ENCODE measurements at places on chromosomes 1 and 21.

- no peak for DNase-seq
Measured at GRCh38 chr1:230768903-230769570, 21.8 kb downstream of the CAPN9 start.

DNA sequence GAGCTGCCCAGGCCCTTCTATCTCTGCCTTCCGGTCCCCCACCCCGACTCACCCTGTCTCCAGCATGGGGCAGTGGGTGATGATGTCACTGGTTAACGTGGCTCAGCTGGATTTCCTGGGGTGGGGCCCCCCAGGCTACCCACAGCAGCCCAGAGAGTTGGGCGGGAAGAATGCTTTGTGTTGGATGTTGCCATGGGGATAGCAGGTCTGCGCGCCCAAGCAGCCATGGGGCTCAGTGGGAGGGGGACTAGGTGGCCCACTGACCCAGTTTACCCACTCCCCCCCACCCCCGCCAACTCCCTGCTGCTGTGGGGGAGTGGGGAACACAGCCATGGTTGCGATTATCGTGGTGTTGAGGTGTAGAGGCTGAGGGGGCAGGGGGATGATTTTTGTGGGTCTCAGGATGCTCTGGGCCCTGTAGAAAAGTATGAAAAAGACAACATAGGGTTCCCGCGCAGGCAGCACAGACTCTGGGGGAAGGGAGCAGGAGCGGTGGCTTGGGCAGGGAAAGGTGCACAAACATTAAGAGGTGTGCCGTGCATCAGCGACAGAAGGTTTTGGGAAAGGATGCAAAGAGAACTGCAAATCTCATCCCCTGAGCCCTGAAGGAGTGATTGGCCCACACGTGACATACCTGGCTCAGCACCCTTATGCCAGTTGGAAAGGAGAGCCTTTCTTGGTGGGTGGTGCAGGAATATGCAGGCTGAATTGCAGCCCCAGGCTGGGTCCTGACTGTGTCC lies 8.5 kb downstream of the CELSR2 start:
- DNase-seq, result peak; percentile 67

GRCh38 chr1:196412326-196412725 lies 195.9 kb downstream of the KCNT2 start:
- DNase-seq, result no peak

- DNase-seq, result no peak
Measured at GRCh38 chr1:152165286-152166077, 6.5 kb upstream of the RPTN start.

DNA sequence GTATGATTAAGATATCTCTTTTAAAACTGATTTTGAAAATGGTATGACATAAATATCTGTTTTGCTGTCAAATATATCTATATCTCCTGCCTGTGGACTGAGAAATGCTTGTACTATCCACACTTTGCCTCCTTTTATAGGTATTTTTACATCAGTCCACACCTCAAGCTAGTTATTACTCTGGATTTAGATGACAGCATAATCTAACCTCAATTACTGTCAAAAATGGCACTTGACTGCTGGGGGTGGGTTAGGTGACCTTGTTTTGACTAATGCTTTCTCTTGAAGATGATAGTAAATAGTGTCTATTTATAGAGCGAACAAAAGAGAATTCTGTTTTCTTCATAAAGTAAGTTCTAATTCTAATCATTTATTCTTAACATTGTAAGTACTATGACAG lies 9.1 kb downstream of the ADGRL2 start:
- DNase-seq, result no peak

DNA sequence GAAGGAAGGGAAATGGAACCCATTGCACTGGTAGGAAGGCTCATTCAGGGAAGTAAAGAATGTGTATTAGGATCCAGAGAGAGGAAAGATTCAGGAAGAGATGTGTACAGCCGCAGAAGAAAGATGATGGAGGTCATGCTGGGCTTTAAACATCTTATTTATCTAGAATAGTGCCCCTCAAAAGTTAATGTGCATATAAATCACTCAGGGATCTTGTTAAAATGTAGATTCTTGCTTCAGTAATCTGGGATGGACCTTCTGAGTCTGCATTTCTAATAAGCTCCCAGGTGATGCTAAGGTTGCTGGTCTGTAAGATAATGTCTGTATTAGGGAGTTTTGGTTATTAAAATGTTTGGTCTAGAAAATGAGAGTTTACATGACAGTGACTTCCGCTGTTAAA lies 46.3 kb downstream of the ADGRL2 start:
- no peak for DNase-seq

- DNase-seq, result no peak
Measured at GRCh38 chr1:33435096-33435820, 4.4 kb upstream of the PHC2 start.

DNA sequence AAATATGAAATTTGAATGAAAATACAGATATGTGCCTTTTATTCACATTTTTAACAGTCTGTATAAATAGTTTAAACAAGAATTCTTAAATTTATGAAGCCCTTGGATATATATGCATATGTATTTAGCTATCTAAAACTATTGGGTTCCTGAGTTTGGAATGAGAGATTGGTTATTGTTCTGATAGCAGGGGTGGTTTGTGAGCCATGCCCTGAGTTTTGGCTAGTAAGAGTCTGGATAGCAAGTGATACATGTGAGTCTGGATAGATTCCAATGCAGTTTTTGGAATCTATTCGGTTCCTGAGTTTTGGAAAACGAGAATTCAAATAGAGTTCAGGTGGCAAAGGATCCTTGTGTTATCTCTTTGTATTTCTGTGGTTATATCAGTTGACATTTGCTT lies 2.8 kb downstream of the MAN1A2 start:
- DNase-seq, result no peak

DNA sequence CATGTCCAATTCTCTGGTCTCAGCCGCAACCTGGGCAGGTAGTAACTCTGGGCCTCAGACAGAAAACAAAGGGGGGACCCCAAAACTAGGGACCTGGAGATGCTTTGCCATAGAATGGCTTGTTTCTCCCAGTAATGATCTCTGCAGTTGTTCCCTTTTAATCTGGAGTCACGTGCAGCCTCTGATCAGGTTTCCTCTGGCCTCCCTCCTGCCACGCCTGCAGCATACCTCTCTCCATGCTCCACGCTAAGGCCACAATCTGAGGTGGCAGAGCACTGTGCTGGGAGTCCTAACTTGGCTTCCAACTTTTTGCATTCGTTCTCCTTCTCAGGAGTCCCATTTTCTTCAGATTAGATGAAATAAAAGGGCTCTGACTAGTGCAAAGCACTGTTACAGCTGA lies 1.9 kb downstream of the PABPC4 start:
- DNase-seq, result no peak

- DNase-seq, result peak; percentile 69
Measured at GRCh38 chr21:46099476-46099875, 1.6 kb downstream of the COL6A2 start.

- no peak for DNase-seq
Measured at GRCh38 chr1:195218428-195219212, 1389.6 kb downstream of the KCNT2 start.

DNA sequence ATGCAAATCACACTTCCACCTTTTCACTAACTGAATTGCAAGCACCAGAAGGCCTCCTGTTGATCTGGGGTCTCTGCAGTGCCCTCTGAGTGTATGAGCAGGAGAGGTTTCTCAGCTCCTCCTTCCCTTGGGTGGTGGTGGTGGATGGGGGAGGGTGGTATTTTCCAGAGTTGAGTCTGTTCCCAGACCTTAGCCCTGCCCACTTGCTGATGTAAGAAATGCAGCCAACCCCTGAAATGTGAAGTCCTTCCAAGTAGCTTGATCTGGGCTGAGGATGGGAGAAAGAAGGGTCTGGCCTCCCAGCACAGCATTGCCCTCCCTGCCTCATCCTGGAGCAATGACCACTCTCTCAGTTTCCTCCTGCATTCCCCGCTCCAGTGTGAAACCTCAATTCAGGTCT lies 6.3 kb upstream of the FOXD2 start:
- no peak for DNase-seq

- DNase-seq, result no peak
Measured at GRCh38 chr21:25925936-25926335, 191.2 kb downstream of the GABPA start.

DNA sequence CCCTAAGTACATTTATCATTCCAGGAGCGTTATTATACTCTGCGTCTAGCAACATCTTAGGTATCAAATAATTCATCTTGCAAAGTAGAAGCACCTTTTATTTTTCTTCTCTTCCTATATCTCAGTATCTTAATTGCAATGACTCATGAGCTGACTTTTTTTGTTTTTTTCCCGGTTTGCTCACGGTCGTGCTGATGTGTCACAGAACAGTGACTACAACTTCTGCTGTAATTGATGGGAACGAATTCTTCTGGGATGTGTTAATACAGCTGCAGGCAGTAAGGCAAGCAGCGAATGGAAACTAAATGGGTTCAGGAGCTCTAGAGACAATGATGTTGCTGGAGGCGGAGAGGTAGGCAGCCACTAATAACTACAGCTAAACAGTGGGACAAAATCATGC lies 89.8 kb upstream of the TMPRSS15 start:
- DNase-seq, result no peak

- peak; percentile 26 for DNase-seq
Measured at GRCh38 chr21:41670056-41670805, 96.6 kb downstream of the RIPK4 start.

DNA sequence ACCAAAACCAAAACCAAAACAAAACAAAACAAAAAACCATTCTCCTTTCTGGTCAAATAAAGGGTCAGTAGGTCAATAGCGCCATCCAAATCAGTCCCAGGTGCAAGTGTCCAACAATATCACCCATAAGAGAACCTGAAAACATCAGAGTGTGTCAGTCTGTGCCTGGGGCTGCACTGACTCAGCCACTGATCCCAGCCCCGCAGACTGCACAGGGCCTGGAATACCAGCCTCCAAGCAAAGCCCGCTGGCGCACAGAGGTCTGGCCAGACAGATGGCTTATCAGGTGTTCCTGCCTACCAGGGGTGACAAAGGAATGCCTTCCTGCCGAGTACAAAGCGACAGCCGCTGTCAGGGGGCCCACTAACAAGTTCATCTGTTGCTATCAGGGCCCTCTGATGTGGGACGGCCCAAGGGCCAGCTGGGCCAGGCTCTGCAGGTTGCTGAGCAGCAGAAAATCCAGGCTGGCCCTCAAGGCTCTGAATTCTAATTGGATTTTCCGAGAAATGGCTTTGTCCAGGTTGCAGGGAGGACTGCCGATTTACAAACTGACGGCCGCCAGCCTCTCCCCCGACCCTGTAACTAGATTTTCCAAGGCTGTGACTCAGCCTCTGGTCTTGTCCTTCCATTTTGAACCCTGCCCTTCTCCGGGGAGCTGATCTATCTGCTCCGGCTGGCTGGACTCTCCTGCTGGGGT lies 13.7 kb upstream of the TMEM51 start:
- peak; percentile 48 for DNase-seq

DNA sequence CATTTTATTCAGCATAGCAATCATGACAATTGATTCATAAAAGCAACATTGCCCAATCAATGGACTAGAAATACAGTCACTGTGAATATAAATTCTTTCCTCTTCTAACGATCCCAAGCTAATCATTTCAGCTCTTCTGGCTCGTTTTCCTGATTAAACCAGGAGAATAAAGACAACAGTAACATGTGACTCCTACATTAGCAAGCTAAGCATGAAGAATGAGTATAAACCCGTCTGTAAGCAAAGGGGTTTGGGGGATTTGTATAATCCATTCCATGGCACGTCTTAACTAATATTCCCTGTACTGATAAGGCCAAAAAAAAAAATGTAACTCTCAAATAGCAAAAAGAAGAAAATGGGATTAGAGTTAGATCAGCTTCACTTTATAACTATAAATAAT lies 21.6 kb downstream of the IRF2BP2 start:
- no peak for DNase-seq

GRCh38 chr1:246599315-246599714 lies 33.1 kb downstream of the CNST start:
- no peak for DNase-seq

DNA sequence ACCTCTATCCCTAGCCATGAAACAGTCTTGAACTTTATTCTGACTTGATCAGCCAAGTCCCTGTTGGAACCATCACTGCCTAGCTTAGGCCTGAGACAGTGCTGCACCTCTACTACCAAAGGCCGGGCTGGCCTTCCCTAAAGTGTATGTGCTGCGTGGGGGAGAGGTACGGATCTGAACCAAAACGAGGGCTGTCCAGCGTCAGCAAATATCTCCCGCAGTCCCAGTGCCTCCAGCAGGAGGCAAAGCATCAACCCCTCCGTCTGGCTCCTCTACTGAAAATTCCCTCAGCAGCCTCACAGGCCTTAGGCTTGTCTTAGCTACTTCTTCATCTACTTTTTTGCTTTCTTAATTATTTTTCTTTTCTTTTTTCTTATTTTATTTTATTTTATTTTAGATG lies 33.3 kb upstream of the KIF26B start:
- DNase-seq, result no peak

DNA sequence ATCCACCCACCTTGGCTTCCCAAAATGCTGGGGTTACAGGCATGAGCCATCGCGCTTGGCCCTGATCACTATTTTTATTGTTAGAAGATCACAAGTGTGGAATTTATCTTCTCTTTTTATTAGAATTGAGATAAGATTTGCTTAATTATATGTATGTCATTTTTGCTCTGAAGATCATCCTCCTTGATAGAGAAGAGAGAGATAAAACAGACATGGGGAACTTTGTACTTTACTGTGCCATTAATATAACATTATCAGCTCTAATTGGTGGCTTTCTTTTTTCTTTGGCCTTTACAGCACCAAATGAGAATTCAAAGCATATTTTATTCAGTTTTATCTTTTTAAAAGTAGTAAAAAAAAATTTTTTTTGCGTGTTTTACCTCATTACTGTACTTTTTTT lies 46.8 kb downstream of the SCP2 start:
- DNase-seq, result no peak

GRCh38 chr1:170168265-170168664 lies 22.5 kb downstream of the NTMT2 start:
- DNase-seq, result no peak

DNA sequence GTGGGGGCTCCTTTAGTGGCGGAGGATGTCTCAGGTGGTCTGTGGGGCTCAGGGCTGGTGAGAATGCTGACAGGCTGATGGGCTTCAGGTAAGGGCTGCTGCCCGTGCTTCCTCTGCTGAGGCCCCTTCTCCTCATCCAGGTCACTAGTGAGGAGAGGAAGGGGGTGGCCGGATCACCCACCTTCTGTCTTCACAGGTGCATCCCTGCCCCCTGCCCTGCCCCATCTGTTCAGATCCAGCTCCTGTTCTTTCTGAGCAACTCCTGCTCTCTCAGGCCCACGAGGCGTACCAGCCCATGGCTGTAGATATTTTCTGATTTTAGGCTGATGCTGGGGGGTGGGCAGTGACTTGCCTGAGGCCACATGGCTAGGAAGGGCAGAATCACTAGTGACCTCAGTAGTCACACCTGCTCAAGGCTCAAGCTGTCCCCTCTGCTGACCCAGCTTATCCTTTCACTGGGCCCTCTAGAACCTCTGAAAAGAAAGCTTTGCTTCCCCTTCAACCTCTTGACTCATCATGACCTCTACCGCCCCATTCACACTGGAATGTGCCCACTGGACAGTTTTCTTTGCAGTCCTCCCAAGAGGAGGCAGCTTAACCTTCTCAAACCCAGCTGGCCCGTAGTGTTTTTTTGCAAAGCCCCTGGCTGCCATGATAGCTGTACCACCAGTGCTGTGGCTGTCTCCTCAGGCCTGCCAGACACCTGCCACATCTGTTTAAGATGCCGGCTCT lies 14.8 kb downstream of the DCST2 start:
- DNase-seq, result no peak

All from kidney (tissue), 22 donors.